ENCODE measurements at places on chromosomes 5 and 9.

DNA sequence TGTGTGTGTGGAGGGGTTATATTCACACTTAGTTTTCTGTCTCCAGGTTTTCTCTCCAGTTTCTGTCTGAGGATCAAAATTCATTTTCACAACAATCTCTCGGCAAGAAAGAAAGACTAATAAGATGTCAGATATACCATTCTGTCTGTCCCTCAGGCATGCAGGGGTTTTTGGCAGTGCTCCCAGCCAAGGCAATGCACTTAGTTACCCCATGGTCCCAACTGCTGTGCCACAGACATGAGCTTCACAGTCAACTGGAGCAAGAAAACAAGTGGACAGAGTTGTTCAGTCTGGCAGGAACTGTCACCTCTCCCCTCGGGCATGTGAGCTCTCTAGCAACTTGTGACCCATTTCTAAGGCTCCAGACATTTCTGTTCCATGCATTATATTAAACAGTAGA, 101.7 kb upstream of the LHFPL2 start:
- no peak for DNase-seq

DNA sequence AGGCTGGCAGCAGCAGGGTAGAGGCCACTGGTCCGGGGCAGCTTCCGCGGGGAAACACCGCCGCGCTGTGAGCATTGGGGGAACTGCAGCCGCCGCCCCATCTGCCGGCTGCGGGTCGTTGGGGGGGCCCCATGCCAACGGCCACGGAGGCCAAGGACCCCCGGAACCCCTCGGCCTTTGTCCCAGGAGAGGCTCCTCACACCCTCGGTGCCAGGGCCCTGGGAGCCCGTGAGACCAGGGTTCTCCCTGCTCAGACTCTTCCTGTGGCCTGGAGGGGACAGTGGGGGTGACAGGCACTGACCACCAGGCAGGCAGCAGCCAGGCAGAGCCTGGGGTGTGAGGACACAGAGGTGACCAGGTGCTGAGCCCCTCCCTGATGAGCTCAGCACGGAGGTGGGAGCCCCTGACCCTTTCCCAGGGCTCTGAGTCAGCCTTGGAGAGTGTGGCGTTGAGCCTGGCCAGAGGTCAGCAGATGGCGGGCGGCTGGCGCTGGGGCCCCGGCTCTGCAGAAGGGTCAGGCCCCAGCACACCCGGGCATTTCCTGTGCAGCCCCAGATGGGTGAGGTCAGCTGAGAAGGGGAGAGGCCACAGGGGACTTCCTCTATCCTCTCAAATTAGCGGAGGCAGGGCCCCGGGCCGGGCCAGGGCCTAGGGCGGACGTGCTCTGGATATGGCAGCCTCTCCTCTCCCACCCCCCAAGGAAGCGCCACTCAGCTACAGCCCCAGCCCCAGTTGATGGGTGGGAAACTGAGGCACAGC, 17.9 kb upstream of the EGFL7 start:
- no peak for DNase-seq

DNA sequence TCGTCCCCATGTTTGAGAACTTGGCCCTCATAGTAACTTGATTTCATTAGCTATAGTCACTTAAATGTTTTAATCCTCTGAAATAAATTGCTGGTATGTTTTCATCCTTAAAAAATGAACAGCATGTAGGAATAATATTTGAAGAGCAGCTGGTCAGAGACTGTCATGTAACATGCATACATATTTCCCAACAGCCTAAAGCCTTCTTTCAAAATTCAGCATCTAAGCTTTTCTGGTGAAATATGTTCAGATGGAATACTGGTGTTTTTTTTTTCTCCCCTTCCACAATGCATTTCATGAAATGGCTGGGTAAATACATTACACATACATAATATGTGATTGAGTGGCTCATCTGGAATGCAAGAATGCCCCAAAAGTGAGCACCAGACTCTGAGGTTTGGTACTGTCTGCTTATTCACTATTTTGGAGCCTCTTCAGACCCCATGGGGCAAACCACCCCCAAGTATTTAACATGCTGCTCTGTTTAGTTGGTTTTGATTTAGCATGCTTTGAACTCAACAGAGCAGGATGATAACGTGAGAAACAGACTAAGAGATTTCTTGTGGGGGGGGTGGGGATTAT, 94.0 kb downstream of the SMARCA2 start:
- DNase-seq: no peak

DNA sequence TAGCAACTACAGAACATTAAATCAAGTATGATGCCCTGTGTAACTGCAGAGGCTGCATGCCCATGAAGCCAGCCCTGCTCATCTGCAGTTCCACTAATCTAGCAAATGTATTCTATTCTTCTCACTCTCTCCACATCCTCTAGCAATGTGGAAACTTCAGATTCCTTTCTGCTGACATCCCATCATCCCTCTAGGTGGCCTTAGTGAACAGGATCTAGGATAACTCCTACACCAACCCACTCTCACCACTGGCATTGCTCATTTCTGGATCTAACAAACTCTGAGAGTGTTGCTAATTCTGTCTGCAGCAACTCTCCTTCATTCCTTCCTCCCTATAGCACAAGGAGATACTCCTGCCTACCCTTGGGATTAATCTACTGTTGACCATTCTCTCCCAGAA, 80.8 kb downstream of the FAM81B start:
- DNase-seq: peak; percentile 13

DNA sequence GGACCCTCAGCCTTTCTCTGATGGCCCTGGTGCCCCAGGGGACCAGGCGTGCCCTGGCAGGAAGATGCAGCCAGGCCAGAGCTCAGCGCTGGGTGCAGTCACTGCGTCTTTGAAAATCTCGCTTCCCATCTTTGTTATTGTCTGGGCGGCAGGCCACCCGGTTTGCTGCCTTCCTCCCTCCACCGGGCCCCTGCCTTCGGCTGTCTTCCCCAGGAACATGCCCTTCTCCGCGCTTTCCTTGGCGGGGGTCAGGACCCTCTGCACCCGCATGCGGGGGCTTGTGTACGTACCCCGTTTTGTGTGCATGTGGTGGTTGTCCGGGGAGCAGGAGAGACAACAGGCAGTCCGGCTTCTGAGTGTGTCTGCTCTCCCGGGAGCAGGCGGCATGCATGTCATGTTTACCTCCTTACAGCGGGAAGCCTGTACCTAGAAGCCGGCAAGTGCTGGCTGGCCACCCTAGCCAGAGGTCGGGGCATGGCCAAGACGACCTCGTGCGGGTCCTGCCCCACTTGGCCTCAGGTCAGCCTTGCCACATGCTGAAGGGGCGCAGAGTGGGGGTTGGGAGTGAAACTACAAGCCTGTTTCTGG, 49.5 kb downstream of the DAB2IP start:
- DNase-seq: no peak

GRCh38 chr9:91103931-91104330, 257.8 kb downstream of the AUH start:
- no peak for DNase-seq

GRCh38 chr5:12023614-12024241, 119.5 kb upstream of the CTNND2 start:
- DNase-seq: peak; percentile 49

GRCh38 chr5:124238350-124238749, 508.1 kb downstream of the ZNF608 start:
- DNase-seq: no peak

DNA sequence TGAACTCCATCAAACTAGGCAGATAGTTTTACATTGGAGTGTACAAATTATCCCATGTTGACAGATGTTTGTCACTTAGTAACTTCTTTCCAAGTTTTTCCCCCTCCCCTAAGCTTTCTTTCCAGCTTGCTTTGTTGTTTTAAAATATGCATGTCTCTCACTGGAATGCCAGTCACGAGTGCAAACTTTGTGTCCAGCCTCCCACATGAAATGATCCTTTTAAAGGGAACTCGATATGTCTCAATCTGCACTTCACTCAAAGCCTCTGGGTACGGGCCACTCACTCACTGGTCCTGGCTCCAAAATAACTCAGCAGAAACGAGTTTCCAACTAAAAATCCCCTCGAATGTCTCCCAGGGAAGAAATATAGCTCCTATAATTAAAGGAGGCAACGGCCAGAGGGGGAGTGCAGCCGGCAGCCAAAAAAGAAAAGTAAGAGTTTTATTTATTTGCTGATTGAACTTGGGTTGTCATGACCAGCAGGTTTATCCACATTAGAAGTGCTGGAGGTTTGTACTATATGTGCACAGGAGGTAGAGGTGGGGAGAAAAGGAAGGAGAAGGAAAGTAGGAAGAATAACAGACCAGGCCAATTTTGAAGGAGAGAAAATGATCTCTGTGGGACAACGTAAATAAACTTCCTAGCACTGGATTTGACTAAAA, 17.5 kb downstream of the NR2F1 start:
- no peak for DNase-seq

- DNase-seq: no peak
Observed at GRCh38 chr9:22413884-22414283, 32.7 kb upstream of the DMRTA1 start.

GRCh38 chr5:126988021-126988569, 42.3 kb downstream of the MARCHF3 start:
- no peak for DNase-seq

DNA sequence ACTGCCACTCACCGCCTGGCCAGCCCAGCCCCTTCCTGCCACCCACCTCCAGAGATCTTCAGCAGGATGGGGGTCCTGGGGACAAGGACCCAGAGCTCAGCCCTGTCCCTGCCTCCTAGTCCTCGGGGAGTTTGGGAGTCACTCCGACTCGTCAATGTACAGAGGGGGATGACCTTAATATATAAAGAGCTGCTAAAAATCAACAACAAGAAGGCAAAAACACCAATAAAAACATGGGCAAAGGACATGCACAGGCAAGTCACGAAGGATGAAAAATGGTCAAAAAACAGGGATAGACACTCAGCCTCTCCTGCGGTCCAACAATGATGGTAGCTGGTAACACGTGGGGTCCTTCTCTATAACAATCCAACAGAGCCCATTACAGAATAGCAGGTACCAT, 4.7 kb upstream of the ASB6 start:
- no peak for DNase-seq

GRCh38 chr9:27150746-27151406, 41.9 kb downstream of the TEK start:
- DNase-seq: no peak

DNA sequence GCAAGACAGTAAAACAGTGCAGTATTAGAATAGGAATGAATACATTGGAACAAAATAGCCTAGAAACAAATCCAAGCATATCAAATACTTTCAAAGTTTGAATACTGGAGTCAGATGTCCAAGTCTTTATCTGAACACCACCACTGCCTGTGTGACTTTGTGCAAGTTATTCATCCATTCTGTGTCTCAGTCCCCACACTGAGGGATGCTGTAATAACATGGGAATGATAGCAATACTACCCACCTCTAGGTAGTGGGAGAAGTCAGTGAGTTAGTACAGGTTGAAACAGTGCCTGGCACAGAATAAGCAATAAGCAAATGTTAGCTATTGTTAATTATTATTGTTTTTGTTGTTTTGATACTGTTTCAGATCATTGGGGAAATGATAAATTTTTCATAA, 130.9 kb downstream of the SUSD1 start:
- no peak for DNase-seq

DNA sequence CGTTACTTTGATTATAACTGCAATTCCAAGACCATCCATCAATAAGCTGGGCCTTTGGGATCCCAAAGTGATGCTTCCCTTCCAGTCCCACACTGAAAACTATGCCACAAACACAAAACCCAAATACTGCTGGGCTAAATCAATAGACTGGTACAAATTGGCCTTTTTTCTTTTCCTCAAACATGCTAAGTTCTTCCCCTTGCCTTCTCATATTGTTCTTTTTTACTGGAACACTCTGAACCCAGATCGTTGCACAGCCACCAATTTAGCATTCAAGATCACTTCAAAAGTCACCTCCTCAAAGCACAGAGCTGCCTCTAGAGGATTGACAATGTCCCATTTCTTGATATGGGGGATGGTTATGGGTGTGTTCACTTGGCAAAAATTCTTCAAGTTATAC, 66.0 kb downstream of the ACTL7B start:
- no peak for DNase-seq

DNA sequence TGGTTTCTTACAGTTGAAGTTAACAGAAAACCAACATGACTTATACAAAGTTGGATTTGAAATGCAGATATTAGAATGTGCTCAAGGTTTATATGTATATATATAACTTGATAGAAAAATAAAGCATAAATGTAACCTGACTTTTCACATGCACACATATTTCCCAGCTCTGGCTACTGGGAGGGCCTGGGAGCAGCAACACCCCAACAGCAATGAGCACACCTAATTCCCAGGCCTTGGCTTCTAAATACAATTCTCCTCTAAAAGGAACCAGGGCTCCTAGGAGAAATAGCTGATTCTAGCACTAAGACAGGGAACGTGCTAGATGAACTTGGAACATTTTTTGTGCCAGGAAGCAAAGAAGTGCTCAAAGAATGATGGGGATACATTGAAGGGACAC, 42.1 kb downstream of the DENND1A start:
- DNase-seq: no peak

All from HS-5 (cell line).